ENCODE measurements at places on chromosomes 12 and 14.

GRCh38 chr14:22071006-22071405 lies 397.4 kb upstream of the OR4E1 start:
- DNase-seq = no peak

GRCh38 chr14:92252323-92252722 lies 70.6 kb upstream of the SLC24A4 start:
- no peak for DNase-seq

- DNase-seq = no peak
Measured at GRCh38 chr12:99436584-99436983, 211.0 kb upstream of the GARIN6 start.

DNA sequence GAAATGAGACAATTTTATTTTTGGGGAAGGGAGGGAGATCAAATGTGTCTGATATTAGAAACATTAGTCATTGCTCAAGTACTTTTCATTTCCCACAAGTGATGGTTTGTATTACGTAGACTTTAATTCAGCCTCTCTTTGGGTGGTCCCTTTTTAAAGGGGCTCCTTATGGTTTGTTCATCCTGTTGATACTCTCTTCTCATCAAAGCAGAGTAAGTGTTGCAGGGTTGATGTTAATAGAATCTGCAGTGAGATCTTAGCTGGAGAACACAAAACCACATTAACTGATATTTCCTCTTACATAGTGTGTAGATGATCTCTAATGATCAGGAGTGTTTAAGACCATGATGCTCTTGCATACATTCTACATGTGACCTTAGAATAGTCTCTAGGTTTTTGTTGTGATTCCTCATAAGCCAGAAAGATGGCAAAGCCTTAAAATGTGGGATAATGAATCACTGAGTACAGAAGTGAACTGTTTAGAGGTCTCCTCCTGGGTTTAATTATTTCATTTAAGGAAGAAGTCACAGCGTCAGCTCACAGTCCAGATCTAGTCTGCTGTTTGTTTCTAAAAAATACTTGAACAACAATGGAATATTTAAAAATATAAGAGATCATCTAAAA lies 87.4 kb upstream of the PTPRR start:
- no peak for DNase-seq

GRCh38 chr12:121776190-121777098 lies 17.0 kb downstream of the RHOF start:
- DNase-seq = peak; percentile 69

GRCh38 chr14:105840266-105841021 lies 314.1 kb downstream of the TMEM121 start:
- DNase-seq = no peak

DNA sequence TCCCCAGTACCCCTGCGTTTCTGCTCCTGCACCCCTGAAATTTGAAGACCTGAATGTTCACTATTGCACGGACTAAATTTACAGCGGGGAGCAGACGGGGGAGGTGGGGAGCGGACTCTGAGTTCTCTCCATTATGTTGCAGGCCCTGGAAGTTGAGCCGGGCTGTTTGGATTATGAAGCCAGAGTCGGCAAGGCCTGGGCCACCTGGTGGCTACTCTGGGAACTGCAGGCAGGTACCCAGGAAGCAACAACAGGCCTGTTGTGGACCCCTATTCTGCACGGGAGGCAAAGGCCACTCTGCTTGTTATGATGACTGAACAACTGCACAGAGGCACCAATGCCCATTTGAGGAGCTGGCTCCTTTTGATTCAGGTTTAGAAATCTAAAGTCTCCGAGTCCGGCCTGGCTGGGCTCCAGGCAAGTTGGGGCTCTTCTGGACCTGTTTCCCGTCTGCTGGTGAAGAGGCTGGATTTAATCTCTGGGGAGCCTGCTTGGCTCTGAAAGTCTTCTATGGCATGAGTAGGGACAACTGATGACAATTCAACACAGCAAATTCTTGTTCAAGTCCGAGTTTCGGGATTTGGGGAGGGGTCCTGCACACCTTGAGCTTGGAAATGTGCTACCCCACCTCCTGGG lies 34.1 kb upstream of the FAM181A start:
- peak; percentile 50 for DNase-seq

- DNase-seq = peak; percentile 28
Measured at GRCh38 chr12:14886271-14886670, 617 bp upstream of the MGP start.

GRCh38 chr12:124465473-124465872 lies 101.9 kb downstream of the NCOR2 start:
- DNase-seq = no peak

GRCh38 chr12:46468160-46468559 lies 95.6 kb upstream of the SLC38A2 start:
- DNase-seq = peak; percentile 70

DNA sequence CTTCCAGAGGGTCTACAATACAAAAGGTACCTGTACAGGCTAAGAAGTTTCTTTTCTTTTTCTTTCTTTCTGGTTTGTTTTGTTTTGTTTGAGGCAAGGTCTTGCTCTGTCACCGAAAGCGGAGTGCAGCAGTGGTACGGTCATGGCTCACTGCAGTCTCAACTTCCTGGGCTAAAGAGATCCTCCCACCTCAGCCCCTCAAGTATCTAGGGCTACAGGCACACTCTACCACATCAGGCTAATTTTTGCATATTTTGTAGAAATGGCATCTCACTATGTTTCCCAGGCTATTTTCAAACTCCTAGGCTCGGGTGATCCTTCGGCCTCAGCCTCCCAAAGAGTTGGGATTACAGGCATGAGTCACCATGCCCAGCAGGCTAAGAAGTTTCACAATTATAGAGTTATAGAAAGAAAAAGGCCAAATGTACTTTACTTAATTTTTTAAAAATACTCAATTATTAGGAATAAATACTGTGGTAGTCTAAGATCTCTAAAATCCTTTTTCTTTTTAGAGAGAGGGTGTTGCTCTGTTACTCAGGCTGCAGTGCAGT lies 3.0 kb upstream of the PIGH start:
- DNase-seq = peak; percentile 57

DNA sequence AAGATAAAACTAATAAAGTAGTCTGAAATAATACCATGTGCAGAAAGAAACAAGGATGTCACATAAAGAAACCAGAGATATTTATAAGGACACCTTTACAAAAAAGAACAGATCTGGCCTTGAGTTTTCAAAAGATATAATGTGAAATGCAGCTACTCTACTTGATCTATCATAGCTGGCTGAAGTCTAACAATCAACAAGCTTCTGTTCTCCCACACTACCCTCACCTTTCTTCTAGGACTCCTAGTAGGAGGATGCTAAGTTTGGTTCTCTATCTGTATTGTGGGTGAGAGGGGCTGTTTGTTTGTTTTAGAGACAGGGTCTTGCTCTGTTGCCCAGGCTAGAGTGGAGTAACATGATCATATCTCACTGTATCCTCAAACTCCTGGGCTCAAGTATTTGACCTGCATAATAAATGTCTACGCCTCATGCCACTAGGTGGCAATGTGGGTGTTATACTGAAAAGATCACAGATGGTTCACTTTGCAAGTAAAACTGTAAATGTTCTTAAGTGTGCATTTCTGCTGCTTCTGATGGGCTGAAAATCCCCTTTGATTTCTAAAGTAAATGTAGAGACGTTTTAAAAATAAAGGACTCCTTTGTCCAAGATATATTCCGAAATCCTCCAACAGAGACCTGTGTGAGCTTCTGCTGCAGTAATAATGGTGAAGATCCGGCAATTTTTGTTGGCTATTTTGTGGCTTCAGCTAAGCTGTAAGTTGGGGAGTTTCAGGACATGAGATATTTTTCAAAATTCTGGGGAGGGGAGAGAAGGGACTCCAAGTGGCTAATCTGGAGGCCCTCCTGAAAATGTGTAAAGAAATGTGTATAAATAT lies 269.3 kb downstream of the DAD1 start:
- DNase-seq = peak; percentile 65

DNA sequence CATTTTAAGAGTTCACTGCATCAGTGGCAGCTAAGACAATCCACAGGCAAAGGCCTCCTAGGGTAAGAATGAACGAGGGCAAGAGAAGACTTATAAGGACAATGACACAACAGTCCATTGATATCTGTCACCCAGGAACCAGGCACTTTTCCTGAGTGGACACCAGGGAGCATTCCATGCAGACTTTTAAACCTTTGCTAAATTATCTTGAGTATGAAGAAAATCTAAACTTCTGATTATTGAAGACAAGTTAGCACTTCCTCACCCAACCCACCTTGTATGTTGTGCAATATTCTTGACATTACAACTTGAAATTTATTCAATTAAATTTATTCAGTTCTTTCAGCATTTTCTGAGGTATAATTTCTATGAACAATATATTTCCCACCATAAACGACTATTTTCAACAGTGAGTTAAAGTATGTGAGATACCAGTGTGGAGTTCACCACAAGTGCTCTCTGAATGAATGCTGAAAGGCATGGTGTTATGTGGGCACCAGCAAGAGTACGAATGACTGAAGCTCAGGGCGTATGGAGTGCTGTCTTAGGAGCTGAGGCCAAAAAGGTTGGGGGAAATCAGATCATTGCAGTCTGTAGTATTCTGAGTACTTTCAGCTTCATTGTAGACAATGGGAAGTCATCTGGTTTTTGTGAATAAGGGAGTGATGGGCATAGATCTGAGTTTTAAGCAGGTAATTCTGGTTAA lies 124.3 kb upstream of the LMNTD1 start:
- DNase-seq = no peak

GRCh38 chr12:29589286-29589820 lies 91.9 kb upstream of the OVCH1 start:
- no peak for DNase-seq

- no peak for DNase-seq
Measured at GRCh38 chr14:76769636-76770292, 8.5 kb downstream of the VASH1 start.

GRCh38 chr14:93759719-93760307 lies 28.5 kb downstream of the PRIMA1 start:
- no peak for DNase-seq

DNA sequence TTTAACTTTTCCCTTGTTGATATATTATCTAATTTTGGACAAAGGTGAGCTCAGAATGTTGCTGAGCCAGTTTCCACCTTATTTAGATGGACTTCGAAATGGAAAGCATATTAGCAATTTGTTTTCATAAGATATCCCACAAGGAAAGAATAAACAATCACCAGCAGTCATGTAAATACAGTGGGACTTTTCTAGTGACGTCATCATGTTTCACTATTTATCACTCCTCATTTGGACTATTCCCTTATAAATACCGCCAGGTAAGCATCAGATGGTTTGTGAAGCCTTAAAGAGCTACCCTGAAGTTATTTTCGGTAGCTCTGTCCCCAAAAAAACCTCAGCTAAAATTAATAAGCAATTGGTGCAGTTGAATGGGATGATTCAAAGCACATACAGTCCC lies 110.7 kb downstream of the PTPRR start:
- no peak for DNase-seq

GRCh38 chr12:62714181-62714773 lies 220.7 kb downstream of the PPM1H start:
- DNase-seq = no peak

DNA sequence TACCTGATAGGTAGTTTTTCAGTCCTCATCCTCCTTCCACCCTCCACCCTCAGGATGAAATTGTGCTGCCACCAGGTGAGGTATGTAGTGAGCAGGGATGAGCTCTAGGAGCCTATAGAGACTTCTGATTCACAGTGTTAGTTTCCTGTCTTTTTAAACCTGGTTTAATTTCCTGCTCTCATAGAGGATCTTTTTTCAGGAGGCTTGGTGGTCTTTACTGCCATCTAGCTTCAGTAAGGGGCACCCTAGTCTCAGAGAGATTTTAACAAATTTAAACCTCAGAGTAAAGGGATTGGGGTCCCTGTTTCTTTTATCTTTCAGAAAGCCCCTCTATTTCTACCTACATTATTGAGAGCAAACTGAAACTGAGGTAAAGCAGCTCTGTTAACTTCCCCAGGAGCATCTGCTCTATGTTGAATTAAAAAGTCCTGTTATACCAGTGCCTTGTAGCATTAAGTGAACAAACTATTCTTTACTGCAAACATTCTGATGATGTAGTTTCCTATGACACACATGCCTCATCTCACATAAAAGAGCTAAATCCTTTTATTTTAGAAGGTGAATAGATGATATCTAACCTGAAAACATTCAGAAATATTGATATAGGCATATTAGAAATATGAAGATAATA lies 172.2 kb upstream of the DDHD1 start:
- DNase-seq = peak; percentile 24

GRCh38 chr12:70733385-70733784 lies 96.2 kb upstream of the PTPRB start:
- DNase-seq = peak; percentile 78

DNA sequence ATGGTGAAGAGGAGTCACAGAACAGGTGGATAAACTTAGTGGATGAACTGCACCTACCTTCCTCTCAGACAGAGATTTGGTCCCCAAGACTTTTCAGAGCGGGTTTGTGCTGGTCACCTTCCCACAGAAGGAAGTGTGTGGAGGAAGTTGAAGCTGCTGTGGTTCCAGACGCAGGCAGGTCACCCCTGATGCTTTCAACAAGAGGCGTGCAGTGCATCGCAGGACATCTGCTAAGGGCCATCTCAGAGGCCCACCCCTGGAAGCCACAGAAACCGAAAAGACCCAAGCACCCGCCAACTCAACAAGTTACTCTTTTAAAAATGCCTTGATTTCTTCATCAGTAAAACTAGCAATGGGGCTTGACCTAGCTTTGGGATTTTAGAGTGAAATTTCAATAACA lies 1.0 kb upstream of the GPX2 start:
- no peak for DNase-seq

GRCh38 chr12:12786706-12787601 lies 1.5 kb downstream of the APOLD1 start:
- peak; percentile 84 for DNase-seq

GRCh38 chr12:107684990-107685359 lies 624 bp upstream of the PWP1 start:
- DNase-seq = peak; percentile 30

DNA sequence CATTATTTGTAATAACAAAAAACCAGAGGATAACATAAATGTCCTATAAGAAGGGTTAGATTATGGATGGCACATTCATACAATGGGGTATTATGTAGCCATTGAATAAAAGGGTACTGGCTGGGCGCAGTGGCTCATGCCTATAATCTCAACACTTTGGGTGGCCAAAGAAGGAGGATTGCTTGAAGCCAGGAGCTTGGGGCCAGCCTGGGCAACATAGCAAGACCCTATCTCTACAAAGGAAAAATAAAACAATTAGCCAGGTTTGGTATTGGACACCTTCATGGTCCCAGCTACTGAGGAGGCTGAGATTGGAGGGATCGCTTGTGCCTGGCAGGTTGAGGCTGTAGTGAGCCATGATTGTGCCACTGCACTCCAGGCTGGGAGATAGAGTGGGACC lies 14.8 kb downstream of the PTPN11 start:
- DNase-seq = no peak

DNA sequence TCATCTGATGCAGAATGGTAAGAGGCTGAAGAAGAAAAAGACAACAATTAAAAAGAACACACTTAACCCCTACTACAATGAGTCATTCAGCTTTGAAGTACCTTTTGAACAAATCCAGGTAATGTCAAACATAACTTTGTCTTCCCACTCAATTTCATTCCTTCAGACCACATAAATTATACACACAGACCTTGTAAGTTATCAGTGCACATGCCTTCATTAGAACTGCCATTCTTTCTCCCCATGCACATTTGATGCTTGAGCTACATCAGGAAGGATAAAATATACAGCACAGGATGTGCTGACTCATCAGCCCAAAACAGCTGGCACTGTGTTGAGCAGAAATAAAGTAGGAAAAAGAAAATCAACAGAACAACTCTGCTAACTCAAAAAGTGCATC lies 246.7 kb downstream of the PAWR start:
- DNase-seq = peak; percentile 40

Data from epithelial cell of esophagus (primary cell).